ENCODE measurements at places on chromosomes 2 and 18. TPM values are rescaled to one million over a fixed set of nuclear protein-coding genes. Genes with fewer than 3 reads are reported as not detected.

DNA sequence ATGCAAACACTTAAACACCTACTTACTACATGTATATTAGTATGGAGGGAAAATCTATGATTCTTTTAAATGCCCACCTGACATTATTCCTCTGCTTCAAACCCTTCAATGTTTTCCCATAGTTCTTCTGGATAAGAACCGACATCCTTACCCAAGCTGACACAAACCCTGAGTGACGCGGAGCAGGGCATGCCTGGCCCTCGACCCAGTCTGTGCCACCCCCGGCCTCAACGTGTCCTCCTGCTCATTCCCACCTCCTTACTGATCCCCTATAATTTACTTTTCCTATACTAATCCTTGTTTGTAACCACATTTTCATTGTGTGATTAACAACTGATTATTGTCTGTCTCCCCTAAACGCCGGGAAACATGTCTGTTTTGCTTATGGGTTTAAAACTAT, 17.5 kb downstream of the KIDINS220 start:
- no peak overlapping the region for H3K4me3 ChIP-seq
- H3K4me1 ChIP-seq = no peaks in the 10 kb centered on the region
- H3K36me3 ChIP-seq = peaks cover 8% of the 10 kb centered on the region
- H3K27me3 ChIP-seq = no peaks in the 10 kb centered on the region
- no peak overlapping the region for H3K27ac ChIP-seq
- no peak for DNase-seq

DNA sequence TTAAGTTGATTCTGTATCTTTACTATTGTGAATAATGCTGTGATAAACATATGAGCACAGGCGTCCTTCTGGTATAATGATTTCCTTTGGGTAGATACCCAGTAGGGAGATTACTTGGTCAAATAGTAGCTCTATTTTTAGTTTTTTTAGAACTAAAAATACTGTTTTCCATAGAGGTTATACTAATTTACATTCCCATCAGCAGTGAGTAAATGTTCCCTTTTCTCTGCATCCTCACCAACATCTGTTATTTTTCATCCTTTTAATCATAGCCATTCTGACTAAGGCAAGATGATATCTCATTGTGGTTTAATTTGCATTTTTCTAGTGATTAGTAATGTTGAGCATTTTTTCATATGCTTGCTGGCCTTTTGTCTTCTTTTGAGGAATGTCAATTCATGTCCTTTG, 35.1 kb downstream of the PMS1 start:
- DNase-seq = no peak
- H3K4me1 ChIP-seq = no peaks in the 10 kb centered on the region
- H3K36me3 ChIP-seq = no peaks in the 10 kb centered on the region
- no peaks in the 10 kb centered on the region for H3K27me3 ChIP-seq

- no peak overlapping the region for H3K4me3 ChIP-seq
- DNase-seq = no peak
- no peaks in the 10 kb centered on the region for H3K4me1 ChIP-seq
- H3K27me3 ChIP-seq = no peaks in the 10 kb centered on the region
Measured at GRCh38 chr2:1640301-1641135, 103.8 kb downstream of the PXDN start.

GRCh38 chr2:64626963-64627760, 26.6 kb downstream of the SERTAD2 start:
- H3K4me3 ChIP-seq = no peak overlapping the region
- no peaks in the 10 kb centered on the region for H3K27me3 ChIP-seq
- peak; percentile 50 for DNase-seq
- H3K27ac ChIP-seq = no peak overlapping the region
- H3K36me3 ChIP-seq = peaks cover 6% of the 10 kb centered on the region

- no peak for DNase-seq
- no peak overlapping the region for H3K4me3 ChIP-seq
- no peak overlapping the region for H3K27ac ChIP-seq
- no peaks in the 10 kb centered on the region for H3K36me3 ChIP-seq
- H3K27me3 ChIP-seq = no peaks in the 10 kb centered on the region
Measured at GRCh38 chr2:168571061-168571460, 115.0 kb downstream of the CERS6 start.

DNA sequence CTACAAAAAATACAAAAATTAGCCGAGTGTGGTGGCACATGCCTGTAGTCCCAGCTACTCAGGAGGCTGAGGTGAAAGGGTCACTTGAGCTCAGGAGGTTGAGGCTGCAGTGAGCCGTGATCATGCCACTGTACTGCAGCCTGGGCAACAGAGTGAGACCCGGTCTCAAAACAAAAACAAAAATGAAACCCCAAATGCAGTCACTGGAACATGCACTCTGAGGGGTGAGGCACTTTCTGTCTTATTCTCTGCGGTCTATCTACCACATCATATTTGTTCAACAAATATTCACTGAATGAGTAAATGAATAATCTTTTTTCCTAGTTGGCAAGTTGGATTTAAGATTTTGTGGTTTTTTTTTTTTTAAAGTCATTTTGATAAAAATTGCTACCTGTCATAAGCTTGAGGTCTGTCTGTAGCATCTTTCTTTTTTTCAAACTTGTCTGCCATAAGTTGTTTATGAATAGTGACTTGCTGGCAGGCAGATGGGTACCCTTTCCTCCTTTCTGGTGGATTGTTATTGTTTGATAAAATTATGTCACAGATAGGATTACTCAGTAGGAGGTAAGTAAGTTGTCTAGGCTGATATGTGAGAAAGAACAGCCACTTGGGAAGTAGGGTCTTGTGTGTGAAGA, 11.8 kb downstream of the CHRNA1 start:
- H3K36me3 ChIP-seq = no peaks in the 10 kb centered on the region
- H3K27ac ChIP-seq = no peak overlapping the region
- H3K4me3 ChIP-seq = no peak overlapping the region
- no peaks in the 10 kb centered on the region for H3K27me3 ChIP-seq
- no peak for DNase-seq

GRCh38 chr18:34767601-34768027, 57.5 kb downstream of the DTNA start:
- no peak overlapping the region for H3K4me3 ChIP-seq
- DNase-seq = no peak
- no peaks in the 10 kb centered on the region for H3K27me3 ChIP-seq
- H3K4me1 ChIP-seq = no peaks in the 10 kb centered on the region

DNA sequence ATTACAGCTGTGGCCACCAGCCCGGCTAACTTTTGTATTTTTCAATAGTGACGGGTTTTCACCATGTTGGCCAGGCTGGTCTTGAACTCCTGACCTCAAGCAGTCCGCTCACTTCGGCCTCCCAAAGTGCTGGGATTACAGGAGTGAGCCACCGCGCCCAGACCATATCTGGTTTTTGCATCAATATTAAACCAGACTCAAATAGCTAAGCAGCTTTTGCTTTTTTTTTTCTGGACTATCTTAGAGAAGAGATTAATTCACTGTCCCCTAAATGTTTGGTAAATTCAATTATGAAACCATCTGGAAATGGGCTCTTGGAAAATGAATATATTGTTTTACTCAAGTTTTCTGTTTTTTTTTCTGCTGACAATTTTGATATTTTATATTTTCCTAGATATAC, 183.7 kb downstream of the DOK6 start:
- H3K4me1 ChIP-seq = no peaks in the 10 kb centered on the region
- no peaks in the 10 kb centered on the region for H3K36me3 ChIP-seq
- DNase-seq = no peak
- no peak overlapping the region for H3K4me3 ChIP-seq

- no peak overlapping the region for H3K4me3 ChIP-seq
Measured at GRCh38 chr2:182240862-182241371, 185.9 kb downstream of the PDE1A start.

DNA sequence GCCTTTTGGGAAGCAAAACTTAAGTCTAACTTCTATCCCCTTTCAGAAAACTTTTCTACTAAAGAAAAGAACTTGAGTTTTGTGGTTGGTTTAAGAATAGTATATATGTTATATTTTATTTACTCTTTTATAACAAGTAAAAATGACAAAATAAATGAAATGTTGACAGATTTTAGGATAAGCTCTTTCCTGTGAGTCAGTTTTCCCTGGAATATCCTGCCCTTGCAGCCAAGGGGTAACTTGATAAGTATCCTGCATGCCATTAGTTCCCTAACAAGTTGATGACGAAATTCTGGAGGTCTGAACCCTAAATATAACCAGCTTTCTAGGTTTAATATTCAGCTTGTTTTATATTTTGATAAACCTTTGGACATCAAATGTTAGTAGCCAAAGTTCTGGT, 7.3 kb upstream of the HTR2B start:
- H3K27ac ChIP-seq = no peak overlapping the region
- no peaks in the 10 kb centered on the region for H3K27me3 ChIP-seq
- H3K4me3 ChIP-seq = no peak overlapping the region
- H3K4me1 ChIP-seq = no peaks in the 10 kb centered on the region
- no peak for DNase-seq

- H3K4me3 ChIP-seq = no peak overlapping the region
- no peak overlapping the region for H3K27ac ChIP-seq
- H3K4me1 ChIP-seq = no peaks in the 10 kb centered on the region
- H3K27me3 ChIP-seq = no peaks in the 10 kb centered on the region
Measured at GRCh38 chr2:167069855-167070254, 181.6 kb downstream of the XIRP2 start.

Gene TTR
- total RNA-seq = not detected

Gene GALNT14
- 84.6 TPM for total RNA-seq

DNA sequence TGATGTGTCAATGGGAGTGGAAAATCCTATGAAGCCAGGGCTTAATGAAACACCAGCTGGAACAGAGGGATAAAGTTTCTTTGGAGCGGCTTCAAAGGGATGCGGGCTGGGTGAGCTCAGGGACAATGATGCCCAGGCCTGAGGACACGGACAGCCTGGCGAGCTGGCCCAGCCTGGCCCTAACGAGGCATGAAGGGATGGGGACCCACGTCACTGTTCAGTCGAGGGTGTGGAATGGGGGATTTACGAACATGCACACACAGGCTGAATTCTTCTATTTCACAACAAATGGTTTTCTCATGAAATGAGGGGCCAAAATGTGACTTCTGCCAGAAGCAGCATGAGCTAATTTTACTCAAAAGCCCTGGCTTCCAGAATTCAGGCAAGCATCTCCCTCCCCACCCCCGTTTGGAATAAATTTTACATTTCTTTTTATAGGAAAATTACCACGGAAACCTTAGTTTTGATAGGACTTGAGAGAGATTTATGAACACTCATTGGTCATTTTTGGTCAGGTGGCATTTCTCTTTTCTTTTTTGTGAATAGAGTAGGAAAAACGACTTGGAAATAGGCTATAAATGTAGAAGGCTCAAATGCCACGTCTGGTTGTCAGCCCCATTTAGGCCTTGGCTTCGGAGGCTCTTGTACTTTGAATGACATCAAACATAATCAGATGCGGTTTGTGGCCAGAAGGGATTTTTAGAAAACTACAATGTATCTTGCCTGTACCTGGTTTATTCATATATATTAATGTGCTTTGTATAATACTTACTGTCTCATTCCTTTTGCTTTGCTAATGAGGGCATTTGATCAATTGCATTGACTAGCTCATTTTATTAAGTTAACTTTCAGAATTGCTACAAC, 893.8 kb upstream of the CELF4 start:
- H3K36me3 ChIP-seq = no peaks in the 10 kb centered on the region
- H3K27me3 ChIP-seq = no peaks in the 10 kb centered on the region
- no peak overlapping the region for H3K27ac ChIP-seq
- H3K4me1 ChIP-seq = no peaks in the 10 kb centered on the region
- H3K4me3 ChIP-seq = no peak overlapping the region

Gene POTEF
- total RNA-seq = not detected

GRCh38 chr2:121345887-121346286, 60.9 kb upstream of the TFCP2L1 start:
- peaks cover 8% of the 10 kb centered on the region for H3K36me3 ChIP-seq
- no peak overlapping the region for H3K27ac ChIP-seq
- no peak for DNase-seq
- no peaks in the 10 kb centered on the region for H3K27me3 ChIP-seq
- no peaks in the 10 kb centered on the region for H3K4me1 ChIP-seq

Gene SCTR
- total RNA-seq = 15.9 TPM

Data from kidney (tissue), 22 donors.